ENCODE measurements at places on chromosomes 4 and X.

- no peak for DNase-seq
These were observed 47.4 kb downstream of the HAUS3 start for GRCh38 chr4:2194496-2194895.

DNA sequence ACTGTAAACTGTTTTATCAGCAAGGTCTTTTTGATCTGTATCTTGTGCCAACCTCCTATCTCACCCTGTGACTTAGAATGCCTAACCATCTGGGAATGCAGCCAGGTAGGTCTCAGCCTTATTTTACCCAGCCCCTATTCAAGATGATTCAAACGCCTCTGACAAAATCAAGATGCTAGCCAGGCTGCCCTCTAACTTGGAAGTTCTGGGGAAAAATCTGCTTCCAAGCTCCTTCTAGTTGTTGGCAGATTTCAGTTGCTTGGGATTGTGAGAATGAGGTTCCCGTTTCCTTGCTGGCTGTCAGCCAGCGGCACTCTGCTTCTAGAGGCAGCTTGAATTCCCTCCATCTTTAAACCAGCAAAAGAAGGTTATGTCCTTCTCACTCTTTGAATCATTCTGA lies 34.7 kb downstream of the LUZP4 start:
- DNase-seq: no peak

GRCh38 chrX:4710618-4711433 lies 997.4 kb upstream of the PRKX start:
- no peak for DNase-seq

GRCh38 chr4:54783402-54784110 lies 125.8 kb downstream of the KIT start:
- DNase-seq: no peak

- no peak for DNase-seq
These were observed 159.2 kb downstream of the BTC start for GRCh38 chr4:74635074-74635473.

- DNase-seq: no peak
These were observed 97.3 kb downstream of the PCDH7 start for GRCh38 chr4:30817447-30817846.

- no peak for DNase-seq
These were observed 24.9 kb upstream of the C1QTNF7 start for GRCh38 chr4:15402974-15403373.

All from GM04503 (cell line).